WTC11 (cell line): ENCODE measurements at places on chromosomes 5 and 9.

GRCh38 chr9:77454663-77455062 is 193.5 kb downstream of the GNA14 start:
- no peak for DNase-seq

DNA sequence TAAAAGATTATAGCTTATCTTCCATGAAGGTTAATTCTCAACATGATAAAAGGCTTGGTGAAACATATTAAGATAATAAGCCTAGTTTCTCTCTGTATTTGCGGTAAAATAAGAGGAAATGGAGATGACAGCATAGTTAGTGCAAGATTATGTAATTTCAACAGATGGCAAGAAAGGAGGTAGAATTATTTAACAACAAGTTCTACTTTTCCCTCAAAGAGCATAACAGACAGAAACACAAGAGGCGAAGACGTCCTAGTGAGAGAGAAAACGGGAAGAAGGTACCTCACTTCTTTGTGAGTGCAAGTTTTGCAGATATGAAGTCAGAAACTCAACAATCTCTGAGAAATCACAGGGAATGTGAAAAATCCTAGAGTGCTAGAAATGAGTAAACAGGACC is 144.8 kb upstream of the ADCY2 start:
- DNase-seq: no peak

DNA sequence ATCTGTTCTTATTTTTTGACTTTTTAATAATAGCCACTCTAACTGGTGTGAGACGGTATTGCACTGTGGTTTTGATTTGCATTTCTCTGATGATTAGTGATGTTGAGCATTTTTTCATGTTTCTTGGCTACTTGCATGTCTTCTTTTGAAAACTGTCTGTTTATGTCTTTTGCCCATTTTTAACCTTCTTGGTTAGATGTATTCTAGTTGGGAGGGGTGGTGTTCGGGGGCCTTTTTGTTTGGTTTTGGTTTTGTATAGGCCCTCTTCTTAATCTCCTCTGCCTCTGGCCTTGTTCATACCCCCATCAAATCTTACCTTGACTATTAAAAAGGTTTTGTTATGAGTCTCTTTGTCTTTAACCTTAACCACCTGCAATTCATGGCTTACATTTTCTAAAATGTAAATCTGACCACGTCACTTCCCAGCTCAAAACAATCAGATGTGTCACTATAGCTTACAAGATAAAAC is 107.8 kb upstream of the NR4A3 start:
- no peak for DNase-seq

- DNase-seq: no peak
These were observed 15.6 kb downstream of the C5orf58 start for GRCh38 chr5:170248172-170248930.

GRCh38 chr5:9543311-9543920 is 2.5 kb downstream of the SEMA5A start:
- no peak for DNase-seq

DNA sequence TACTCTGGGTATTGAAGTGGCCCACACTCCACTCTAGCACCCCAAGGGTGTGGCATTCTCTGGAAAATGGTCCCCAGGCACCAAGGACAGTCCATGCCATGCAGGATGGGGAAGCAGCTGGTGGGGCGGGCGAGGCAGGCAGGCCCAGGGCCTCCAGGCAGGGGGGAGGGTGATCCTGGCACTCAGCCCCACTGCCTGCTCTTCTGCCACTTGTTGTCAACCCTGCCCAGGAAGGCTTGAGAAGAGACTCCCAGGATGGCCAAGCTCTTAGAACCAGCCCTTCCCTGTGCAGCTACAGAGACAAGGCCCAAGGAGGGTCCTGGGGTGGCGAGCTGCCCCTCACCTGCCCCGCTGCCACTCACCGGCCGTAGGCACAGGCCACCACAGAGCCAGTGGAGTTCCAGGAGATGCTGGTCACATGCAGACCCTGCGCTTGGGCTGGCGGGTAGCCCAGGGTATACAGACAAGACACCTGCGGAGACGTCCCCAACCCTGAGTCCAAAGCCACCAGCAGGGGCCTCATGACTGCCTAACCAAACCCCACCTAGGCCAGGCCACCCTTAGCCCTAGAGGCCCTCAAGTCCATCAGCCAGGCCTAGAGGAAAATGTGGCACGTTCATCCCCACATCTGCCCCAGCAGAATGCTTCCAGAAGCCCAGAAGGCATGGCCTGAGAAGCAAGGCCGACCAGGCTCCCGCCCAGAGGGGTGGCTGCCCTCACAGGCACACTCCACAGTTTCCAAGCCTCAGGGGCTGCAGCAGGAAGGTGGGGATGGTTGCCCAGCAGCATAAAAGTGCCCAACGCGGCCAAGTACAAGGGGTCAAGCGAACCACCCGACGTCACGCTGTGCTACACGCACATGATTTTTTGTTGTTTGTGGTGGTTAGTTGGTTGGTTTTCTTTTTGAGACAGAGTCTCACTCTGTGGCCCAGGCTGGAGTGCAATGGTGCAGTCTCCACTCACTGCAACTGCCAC is 19.8 kb downstream of the DYNC2I2 start:
- no peak for DNase-seq

GRCh38 chr5:10235350-10235749 is 14.3 kb downstream of the ATPSCKMT start:
- DNase-seq: no peak

DNA sequence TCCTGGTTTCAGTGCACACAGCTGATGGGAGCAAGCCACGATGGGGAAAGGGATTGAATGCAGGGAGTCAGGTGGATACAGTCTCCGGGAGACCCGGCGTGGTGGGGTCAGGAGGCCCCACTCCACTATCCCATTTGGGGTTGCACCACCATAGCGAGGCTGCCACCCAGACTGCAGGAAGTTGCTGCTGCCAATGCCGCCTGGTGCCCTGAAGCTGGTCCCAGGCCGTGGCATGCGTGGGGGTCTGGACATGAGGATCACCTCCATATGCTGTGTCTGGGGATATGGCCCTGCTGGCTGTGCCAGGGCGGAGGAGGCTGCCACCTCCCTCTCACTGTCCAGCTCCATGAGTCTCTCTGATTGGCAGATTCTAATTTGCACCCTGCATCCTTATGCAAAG is 45.3 kb downstream of the COL5A1 start:
- DNase-seq: no peak

DNA sequence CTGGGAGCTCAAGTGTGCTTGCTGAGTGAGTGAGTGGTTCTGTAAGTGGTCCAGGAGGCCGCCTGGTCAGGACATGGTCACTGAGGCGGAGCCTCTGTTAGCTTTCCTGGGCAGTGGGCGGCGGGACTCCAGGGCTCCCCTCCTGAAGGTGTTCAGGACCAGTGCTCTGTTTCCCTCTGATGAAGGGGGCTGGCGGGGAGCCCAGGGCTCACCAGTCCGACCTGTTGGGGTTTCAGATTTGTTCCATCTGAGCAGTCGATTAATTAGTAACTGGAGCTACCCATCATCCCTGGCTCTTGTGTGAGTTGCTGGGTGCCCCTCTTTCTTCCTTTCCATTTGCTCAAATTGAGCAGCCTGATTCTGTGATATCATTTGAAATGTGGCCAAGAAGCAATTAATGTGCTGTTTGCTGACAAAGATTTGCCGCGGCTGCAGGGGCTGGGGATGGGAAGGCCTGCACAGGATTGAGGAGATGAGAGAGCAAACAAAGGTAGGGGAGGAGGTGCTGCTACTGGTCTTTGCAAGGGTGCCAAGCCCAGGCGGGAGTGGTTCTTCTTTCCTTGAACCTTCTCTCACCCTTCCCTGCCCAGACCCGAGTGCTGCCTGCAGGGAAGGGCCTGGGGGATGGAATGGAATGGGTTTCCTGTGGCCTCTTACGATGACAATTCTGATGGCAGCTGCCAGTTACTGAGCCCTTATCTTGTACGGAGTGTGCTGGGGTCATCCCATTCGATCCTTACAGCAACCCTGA is 92.8 kb upstream of the PITX1 start:
- DNase-seq: no peak

DNA sequence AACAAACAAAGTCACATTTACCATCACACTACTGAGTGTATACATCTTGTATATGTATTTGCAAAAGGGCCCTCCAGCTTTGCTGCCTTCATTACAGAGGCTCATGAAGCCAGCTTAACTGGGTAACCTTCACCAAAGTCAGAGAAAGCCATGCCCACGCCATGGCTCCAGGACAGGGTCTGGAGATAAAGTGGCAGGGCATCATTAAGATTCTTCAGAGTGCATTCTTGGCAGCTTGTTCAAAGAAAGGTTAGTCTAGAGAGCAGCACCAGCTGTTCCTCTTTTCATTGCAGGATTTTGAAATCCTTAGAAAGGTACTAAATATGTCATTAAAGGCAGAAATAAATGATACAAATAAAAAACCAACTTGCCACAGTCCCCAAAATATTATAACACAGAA is 333.2 kb downstream of the NDUFS4 start:
- no peak for DNase-seq
